Stimulated activated CD4-positive, alpha-beta T cell treated with anti-CD3 and anti-CD28 coated beads, Interleukin-12 subunit alpha, Interleukin-12 subunit beta, amount 100 ng/mL, for 48 hours (primary cell): ENCODE measurements at places on chromosomes 7 and 10.

GRCh38 chr10:19592276-19592675 lies 224.0 kb upstream of the PLXDC2 start:
- no peak for DNase-seq

GRCh38 chr7:81956520-81956919 lies 186.7 kb upstream of the HGF start:
- no peak for DNase-seq

- no peak for DNase-seq
Observed at GRCh38 chr10:12945690-12946359, 55.7 kb downstream of the CCDC3 start.

DNA sequence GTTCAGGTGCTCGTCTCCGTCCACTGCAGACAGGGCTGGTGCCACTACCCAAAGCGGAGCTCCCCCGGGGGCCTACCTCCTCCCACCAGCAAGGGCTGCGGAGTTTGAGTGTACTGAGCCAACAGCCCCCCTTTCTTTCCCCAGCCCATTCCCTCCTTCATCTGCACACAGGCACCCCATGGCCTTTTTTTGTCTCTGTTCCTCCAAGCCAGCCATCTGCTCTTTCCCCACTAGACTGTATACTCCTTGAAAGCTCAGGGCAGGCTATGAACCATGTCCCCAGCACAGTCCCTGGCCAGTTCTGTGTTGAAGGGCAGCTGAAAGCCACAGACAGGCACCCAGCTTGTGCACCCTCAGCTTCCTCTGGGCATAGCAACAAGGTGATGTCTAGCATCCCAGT lies 99.4 kb downstream of the ZMIZ1 start:
- DNase-seq: no peak

- no peak for DNase-seq
Observed at GRCh38 chr10:95664543-95664942, 8.0 kb upstream of the ALDH18A1 start.

GRCh38 chr7:139680676-139681462 lies 96.9 kb downstream of the HIPK2 start:
- peak; percentile 75 for DNase-seq

- DNase-seq: no peak
Observed at GRCh38 chr10:49157229-49157628, 23.4 kb upstream of the FAM170B start.

- DNase-seq: no peak
Observed at GRCh38 chr7:121985476-121986030, 112.6 kb downstream of the PTPRZ1 start.

DNA sequence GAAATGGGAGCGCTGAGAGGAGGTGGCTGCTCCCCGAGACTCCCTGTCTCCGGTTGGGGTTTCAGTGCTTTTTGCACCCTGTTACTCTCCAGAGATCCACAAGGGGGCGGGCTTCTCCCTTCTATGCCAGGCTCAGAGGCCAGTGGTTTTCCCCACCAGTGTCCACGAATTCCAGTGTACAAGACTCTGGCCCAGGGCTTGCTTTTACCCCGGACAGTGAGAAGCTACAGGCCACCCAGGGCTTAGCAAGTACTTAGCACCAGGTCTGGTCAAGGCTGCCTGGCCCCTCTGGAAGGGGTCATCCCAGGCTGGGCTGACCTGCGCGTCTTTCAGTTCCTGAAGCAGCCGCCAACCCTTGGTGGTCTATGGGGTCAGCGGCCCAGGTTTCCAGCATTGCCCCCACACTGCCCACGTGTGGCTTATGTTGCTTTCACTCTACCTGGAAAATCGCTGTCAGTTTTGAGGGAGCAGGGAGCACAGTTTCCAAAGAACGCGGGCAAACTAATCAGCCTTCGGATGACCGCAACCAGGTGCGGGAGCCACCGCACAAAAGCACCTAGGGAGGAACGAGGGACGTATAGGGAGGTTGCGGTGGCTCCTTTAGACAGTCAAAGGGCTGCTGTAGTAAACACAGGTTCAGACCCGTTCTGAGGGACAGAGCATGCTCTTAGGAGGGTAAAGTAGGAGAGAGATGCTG lies 6.8 kb downstream of the CYP26A1 start:
- DNase-seq: no peak

- DNase-seq: peak; percentile 24
Observed at GRCh38 chr10:16787361-16787791, 29.8 kb downstream of the RSU1 start.
